ENCODE measurements at places on chromosomes 1 and 21.

DNA sequence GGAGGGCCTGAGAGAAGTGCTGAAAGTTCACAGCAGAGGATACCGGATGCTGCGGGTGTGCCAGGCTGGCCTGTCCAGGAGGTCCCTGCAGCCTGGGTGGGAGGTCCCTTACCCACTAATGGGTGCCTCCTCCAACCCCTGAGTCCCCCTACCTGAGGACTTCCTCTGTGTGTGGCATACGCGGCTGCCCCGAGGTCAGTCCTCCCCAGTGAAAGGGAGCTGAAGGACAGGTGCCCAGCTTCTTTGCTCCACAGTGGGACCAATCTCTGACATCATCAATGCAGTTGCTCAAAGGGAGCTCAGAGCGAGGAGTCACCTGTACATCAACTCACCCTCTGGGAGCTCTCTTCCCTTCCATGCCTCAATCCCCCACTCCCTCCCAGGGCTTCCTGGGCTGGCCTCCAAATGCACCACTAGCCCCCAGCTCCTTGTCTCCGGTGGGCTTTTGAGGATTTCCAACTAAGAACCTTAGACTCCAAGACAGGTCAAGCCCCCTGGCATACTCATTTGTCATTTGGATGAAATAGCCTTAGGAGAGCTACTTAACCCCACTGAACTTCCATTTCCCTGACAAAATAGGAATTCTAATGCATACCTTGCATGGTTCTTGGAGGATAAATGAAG, 53.9 kb downstream of the PDE9A start:
- DNase-seq: no peak

DNA sequence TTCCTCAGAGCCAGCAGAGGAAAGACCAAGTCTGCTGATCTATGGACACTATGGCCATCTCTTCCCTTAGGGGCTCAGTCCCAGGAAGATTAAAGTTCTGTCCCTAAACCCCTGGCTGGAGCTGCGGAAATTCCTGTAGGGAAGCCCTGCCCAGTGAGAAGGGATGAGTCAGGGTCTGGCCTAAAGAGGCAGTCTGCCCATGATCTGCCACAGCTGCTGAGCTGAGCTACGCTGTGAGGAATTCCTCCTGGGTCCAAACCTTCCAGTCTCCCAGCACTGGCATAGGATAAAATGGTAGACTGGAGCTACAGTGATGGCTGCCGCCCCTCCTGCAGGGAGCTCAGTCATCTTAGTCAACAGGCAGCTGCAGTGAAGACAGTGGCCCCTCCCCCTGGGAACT, 213.7 kb downstream of the BRINP2 start:
- DNase-seq: no peak

- no peak for DNase-seq
Observed at GRCh38 chr1:202227997-202228401, 34.4 kb downstream of the LGR6 start.

DNA sequence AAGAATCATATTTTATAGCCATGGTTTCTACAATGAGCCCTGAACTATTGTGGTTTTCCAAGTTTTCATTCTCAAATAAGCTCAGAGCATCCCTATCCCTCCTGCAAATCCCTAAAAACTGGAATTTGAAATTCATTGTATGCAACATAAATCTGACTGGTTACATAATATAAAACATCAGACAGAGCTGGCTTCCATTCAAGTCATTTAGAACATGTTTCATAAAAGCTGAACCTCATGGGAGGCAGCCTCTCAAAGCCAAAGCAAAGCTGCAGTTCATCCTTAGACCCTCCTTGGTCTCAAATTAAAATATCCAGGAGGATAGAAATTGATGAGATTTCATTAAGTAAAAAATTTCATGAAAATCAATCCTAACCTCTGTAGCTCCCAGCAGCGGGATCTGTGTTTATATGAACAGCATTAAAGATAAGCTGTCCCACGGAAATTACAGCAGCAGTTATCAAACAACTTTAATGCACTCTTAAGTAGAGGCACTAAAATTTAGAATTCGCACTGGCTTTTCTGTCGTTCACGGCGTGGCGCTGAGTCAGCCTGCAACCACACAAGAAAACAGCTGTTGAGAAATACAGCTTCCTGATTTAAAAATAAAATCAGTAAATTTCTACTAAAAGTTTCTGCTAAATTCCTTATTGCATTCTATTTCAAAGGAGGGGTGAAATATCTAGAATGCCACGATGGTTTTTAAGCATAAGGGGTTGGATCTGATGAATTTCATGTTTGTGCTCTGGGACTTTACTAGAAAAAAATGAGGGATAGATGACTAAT, 99.9 kb upstream of the TIAM1 start:
- DNase-seq: no peak

- DNase-seq: no peak
Observed at GRCh38 chr1:168091720-168092550, 44.8 kb downstream of the GPR161 start.

DNA sequence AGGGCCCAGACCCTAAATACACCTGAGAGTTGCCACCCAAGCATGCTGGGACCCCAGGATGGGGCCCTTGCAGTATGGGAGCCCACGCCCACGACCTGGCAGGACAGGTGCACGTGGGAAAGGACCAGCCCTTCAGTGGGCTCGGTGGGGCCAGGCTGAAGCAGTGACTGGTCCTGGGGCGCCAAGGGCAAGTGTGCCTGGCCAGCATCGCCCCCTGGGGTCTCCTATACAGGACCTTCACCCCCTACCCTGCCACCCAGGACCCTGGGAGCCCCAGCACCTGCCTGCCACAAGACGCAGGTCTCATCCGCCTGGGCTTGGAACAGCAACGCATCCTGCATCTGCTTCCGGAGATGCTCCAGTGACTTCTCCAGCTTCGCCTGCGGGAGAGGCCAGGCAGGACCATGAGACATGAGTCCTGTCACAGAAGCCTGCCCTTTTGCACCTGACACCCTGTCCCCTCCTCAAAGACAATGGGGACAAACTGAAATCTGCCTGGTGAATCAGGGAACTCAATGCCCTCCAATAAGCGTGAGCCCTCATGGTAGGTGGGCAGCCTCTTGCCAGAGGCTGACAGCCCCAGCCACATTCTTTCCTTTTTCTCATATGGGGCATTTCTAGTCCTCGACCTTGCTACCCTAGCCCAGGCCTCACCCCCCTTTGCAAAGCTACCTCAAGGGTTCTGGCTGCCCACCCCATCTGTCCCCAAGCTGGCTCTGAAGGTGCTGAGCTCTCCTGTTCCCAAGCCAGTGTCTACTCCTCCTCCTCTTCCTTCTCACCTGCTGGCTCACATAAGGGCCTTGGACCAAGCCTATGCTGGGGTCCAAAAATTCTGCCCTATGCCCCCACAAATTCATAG, 4.6 kb downstream of the TRIM11 start:
- DNase-seq: no peak

DNA sequence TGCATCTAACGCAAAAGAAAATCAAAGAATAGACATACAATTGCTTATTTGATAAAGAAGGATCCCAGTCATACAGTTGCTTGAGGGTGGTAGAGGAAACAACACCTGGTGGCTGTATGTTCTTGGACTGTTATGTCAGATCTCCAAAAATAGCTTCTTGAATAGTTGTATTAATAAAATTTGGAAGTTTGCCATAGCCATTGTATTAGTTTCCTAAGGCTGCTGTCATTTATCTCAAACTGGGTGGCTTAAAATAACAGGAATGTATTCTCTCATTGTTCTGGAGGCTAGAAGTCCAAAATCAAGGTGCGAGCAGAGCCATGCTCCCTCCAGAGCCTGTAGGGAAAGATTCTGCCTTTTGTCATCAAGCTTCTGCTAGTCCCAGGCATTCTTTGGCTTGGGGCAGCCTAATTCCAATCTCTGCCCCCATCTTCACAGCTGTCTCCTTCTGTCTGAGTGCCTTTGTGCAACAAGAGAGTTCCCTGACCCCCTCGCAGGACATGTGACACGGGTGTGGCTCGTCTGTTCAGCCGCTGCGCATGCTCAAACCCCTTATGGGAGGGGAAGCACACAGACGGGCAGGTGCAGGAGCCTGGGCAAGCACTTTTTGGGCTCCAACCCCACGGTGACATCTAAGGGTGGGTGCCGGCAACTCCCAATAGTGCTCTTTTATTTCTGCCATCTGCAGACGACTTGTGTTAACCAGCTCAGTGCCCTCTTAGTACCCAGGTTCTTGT, 21.7 kb upstream of the GRIK1 start:
- DNase-seq: no peak

DNA sequence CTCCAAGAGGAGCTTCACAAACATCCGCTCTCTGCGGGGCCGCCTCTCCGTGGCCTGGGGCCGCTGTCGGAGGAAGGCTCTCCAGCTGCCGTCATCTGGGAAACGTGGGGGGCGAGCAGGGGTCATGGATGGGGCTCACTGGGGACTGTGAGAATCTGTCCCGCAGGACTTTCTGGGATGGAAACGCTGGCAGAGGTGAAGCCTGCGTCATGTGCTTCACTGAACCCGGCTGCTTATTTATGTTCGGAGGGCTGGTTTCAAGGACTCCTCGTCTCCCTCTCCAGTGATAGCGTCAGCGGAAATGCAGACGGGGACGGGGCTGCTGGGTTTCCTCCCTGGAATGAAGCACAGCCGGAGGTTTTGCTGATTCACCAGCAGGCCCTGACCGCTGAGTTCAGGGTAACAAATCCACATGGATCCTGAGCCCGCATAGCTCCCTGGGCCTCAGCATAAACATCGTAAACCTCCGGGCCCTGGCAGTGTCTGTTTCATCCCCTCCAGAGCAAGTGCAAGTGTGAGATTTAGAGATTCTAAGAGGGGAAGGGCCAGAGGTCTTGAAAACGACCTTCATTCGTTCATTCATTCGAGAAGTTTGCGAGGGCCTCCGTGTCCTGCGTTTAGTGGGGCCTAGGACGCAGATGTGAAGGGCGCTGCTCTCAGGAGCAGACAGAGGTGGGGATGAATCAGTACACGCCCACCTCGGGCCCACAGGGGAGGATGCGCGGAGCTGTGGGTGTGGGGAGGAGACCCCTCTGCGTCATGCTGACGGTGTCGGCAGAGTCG, 7.0 kb upstream of the POFUT2 start:
- DNase-seq: no peak

GRCh38 chr1:39453603-39454002, 37.8 kb upstream of the BMP8A start:
- no peak for DNase-seq

All from LNCaP clone FGC (cell line).